ENCODE measurements at places on chromosomes 5 and 9. TPM values are rescaled to one million over a fixed set of nuclear protein-coding genes. Genes with fewer than 3 reads are reported as not detected.

DNA sequence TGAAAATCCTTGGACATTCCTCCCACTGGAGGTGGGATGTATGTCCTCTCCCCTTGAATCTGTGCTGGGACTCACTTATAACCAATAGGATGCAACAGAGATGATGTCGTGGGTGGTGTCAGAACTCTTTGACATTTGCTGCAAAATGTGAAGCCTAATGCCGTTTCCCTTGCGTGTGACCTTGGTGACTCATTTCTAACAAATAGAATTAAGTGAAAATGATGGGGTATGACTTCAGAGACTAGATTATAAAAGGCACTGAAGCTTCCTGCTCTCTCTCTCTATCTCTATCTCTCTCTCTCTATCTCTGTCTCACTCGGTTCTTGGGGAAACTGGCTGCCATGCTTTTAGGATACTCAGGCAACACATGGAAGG, 126.1 kb upstream of the STC2 start:
- H3K36me3 ChIP-seq, result no peaks in the 10 kb centered on the region
- H3K4me1 ChIP-seq, result no peaks in the 10 kb centered on the region
- H3K4me3 ChIP-seq, result no peak overlapping the region
- no peak overlapping the region for H3K27ac ChIP-seq
- no peak for DNase-seq

SHISAL2B gene
- not detected for total RNA-seq

DNA sequence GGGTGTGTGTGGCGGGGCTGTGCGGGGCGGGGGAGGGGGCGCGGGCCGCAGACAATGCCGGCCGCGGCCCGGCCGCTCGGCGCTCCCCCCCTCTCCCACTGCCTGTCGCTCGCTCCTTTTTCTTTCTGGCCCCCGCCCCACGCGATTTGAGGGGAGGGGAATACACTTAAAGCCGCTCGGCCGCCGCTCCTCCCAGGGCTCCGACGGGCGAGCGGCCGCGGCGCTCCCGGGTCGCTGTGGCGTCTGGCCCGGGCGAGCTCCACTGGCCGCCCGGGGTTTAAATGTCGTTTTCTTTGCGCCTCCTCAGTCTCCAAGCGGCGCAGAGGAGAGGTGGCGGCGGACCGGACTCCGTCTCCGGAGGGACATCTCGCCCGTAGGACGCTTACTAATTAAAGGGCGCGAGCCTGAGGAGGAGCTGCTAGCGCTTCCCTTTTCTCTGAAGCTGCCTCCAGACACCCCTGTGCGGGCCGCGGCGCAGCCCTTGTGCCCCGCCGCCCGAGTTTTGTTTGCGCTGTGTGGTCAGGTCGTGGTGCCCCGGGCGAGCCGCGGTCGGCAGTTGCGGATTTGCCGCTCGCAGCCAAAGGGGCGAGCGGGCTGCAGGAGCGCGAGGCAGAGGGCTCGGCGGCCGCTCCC, 1.4 kb downstream of the ZSWIM6 start:
- H3K27me3 ChIP-seq, result peaks cover 38% of the 10 kb centered on the region
- H3K4me3 ChIP-seq, result peak overlapping the region; percentile 88
- no peak overlapping the region for H3K27ac ChIP-seq
- DNase-seq, result peak; percentile 17
- H3K4me1 ChIP-seq, result peaks cover 39% of the 10 kb centered on the region

CDC20B gene
- total RNA-seq, result not detected

DNA sequence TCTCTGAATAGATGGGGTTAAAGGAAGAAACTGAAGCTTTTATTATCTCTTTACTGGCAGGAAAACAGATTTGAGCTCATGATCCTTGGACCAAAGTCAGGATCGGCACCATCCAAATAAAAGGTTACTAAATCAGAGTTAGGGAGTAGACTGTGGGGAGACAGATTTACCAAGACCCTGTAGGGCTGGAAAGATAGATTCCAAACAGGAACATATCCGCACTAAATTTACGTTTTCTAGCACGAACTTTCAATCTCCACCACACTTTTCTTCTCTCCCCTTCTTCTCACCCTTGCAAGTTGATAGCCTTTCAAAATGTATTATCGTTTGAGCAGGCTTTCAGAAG, 120.0 kb upstream of the HMHB1 start:
- peaks cover 28% of the 10 kb centered on the region for H3K4me1 ChIP-seq
- H3K36me3 ChIP-seq, result peaks cover 7% of the 10 kb centered on the region
- H3K27me3 ChIP-seq, result no peaks in the 10 kb centered on the region
- no peak for DNase-seq

HTR4 gene
- not detected for total RNA-seq

PRDM9 gene
- not detected for total RNA-seq

- H3K4me1 ChIP-seq, result peaks cover 5% of the 10 kb centered on the region
- H3K36me3 ChIP-seq, result peaks cover 5% of the 10 kb centered on the region
- no peak overlapping the region for H3K27ac ChIP-seq
- H3K27me3 ChIP-seq, result no peaks in the 10 kb centered on the region
- DNase-seq, result no peak
- H3K4me3 ChIP-seq, result no peak overlapping the region
These were observed 323.9 kb upstream of the PTGER4 start for GRCh38 chr5:40355846-40356245.

SNCAIP gene
- total RNA-seq, result not detected

- no peak overlapping the region for H3K4me3 ChIP-seq
- no peaks in the 10 kb centered on the region for H3K36me3 ChIP-seq
- DNase-seq, result no peak
- H3K27ac ChIP-seq, result no peak overlapping the region
- H3K4me1 ChIP-seq, result peaks cover 5% of the 10 kb centered on the region
These were observed 1.7 kb downstream of the STPG3 start for GRCh38 chr9:137252555-137253506.

DNA sequence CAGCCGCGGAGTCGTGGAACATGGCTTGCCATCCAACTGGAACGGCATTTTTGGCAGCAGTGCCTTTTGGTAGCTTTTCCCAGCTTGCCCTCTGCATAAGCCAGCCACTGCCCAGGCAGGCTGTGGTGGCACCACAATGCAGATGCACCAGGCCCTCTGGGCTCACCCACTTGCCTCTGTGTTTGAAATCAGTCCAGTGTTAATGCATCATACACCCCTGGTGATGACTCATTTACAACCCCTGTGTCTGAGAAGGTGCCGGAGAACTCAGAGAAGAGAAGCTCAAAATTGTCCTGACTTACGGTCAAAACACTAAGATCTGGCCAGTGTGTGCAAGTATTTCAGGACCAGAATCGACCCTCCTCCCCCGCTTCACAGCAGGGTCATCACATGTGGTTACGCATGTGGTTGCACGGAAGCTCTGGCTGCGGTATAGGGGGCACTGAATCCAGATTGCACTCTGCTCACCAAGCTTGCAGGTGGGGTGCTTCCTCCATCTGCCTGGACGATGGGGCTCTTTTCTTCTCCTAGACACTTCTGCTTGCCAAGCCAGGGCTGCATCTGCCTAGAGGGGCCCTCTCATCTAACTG, 66.5 kb upstream of the SMIM15 start:
- no peak for DNase-seq
- no peak overlapping the region for H3K27ac ChIP-seq
- H3K4me1 ChIP-seq, result no peaks in the 10 kb centered on the region
- H3K27me3 ChIP-seq, result peaks cover 1% of the 10 kb centered on the region

DNA sequence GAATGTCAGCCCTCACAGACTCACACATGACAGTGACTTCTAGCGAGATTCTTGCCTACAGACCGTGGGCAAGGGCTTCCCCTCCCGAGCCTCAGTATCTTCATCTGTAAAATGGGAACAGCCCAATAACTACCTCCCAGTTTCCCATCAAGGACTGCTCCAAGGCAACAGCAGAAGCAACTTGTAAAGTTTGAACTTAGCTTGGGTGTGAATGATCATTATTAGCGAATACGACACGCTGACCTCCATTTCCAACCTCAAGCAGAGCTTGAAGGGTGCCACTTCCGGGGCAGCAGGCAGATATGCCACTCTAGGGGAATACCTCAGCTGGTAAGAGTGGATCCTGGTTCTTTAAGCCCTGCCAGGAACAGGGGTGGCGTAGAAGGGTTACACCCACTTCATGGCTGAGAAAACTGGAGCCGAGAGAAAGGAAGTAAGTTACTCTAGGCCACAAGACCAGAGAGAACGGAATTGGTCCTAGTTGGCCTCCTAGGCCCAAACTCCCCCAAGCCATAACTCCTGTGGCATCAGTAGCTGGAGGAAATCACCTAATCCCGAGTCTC, 2.0 kb downstream of the RNF44 start:
- peak overlapping the region; percentile 97 for H3K27ac ChIP-seq
- peaks cover 54% of the 10 kb centered on the region for H3K4me1 ChIP-seq
- H3K36me3 ChIP-seq, result peaks cover 17% of the 10 kb centered on the region
- DNase-seq, result peak; percentile 39

- H3K27ac ChIP-seq, result no peak overlapping the region
- H3K27me3 ChIP-seq, result no peaks in the 10 kb centered on the region
- no peak for DNase-seq
- H3K4me1 ChIP-seq, result no peaks in the 10 kb centered on the region
- no peaks in the 10 kb centered on the region for H3K36me3 ChIP-seq
These were observed 1666.9 kb upstream of the WWC1 start for GRCh38 chr5:166624573-166624972.

DNA sequence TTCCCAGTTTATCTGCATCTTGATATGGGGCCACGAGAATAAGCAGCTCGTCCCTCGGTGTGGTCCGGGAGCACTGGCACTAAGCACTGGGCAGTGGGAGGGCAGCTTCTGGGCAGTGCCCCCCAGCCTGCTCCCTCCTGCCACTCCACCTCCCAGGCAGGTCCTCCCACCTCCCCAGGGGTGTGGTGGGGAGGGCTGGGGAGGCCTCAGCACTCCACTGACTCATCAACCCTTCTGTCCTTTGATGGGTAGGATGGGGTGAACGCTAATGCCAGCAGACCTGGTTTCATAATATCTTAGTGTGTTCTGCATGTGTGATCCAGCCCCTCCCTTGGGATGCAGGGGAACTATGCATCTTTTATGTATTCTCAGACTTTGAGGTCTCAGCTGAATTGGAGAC, 62.2 kb upstream of the GNE start:
- H3K4me3 ChIP-seq, result no peak overlapping the region
- no peak for DNase-seq
- no peaks in the 10 kb centered on the region for H3K36me3 ChIP-seq
- H3K4me1 ChIP-seq, result no peaks in the 10 kb centered on the region

DNA sequence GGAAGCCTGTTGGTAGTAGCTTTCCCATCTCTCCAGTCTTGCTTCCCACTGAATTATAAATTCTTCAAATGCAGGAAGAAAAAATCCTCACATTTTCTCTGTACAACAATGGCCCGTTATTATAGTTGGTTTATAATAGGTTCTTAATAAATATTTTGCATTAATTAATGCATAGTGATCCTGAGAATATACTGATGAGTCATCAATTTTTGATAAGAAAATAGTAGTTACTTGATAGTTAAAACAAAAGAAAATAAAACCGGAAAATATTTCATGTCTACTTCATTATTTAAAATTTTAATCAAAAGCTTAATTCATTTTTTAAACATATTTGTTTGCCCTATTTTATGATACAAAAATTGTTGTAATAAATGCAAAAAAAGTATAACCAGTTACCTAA, 762.6 kb downstream of the BRINP1 start:
- no peak overlapping the region for H3K4me3 ChIP-seq
- no peaks in the 10 kb centered on the region for H3K27me3 ChIP-seq
- H3K36me3 ChIP-seq, result no peaks in the 10 kb centered on the region
- H3K27ac ChIP-seq, result no peak overlapping the region
- no peak for DNase-seq

DNA sequence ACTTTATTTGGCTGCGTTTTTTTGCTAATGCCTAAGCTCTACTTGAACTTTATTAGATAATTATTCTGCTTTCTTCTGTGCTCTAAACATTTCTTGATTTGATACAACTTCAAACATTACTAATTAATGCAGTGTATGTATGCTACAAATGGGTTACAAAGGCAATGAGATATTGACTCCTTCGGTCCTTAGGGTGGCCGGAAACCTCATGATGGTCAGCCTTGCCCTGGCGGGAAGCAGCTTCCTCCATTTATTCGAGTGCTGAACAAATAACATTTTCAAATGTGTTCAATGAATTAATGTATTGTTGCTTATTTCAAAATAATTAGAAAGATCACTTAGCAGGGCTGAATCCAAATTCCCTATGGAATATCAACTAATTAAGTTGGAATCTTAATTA, 3.9 kb upstream of the LNPEP start:
- H3K4me3 ChIP-seq, result peak overlapping the region; percentile 46
- no peak overlapping the region for H3K27ac ChIP-seq
- peaks cover 10% of the 10 kb centered on the region for H3K36me3 ChIP-seq
- peaks cover 58% of the 10 kb centered on the region for H3K4me1 ChIP-seq
- H3K27me3 ChIP-seq, result no peaks in the 10 kb centered on the region

GGTA1 gene
- 0.12 TPM for total RNA-seq

PGM5 gene
- total RNA-seq, result not detected

DNA sequence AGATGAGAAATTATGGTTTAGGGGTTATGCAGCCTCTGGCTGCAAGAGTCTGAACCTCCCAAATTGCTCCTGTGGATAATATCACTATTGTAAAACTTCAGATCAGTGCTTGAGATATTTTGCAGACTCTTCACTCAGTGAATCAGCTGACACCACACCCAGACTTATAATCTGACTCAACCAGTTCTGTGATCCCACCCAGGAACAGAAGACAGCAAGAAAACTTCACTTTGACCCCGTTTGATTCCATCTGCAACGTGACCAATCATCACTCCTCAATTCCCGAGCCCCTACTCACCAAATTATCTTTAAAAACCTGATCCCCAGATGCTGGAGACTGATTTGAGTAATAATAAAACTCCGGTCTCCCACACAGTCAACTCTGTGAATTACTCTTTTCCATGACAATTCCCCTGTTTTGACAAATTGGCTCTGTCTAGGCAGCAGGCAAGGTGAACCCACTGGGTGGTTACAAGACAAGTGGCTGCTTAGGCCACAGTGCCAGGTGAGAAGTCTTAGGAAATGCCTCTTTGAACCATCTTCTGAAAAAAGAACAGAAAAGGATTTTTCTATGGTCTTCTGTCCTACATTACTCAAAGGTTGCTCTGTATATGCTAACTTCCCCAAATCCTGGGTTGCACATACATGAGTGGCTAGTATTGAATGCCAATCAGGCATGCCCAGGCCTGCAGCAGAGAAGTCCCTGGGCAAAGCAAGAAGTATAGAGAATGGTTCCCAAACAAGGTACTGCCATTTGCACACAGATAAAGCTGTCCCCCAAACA, 588.0 kb downstream of the PRELID2 start:
- no peak overlapping the region for H3K27ac ChIP-seq
- DNase-seq, result no peak
- H3K36me3 ChIP-seq, result no peaks in the 10 kb centered on the region
- H3K27me3 ChIP-seq, result no peaks in the 10 kb centered on the region
- no peak overlapping the region for H3K4me3 ChIP-seq
- no peaks in the 10 kb centered on the region for H3K4me1 ChIP-seq

GRCh38 chr9:78676623-78677022, 379.7 kb downstream of the PSAT1 start:
- no peaks in the 10 kb centered on the region for H3K4me1 ChIP-seq
- H3K27me3 ChIP-seq, result no peaks in the 10 kb centered on the region
- no peak for DNase-seq
- no peak overlapping the region for H3K27ac ChIP-seq
